ENCODE measurements at places on chromosomes 16 and 17.

DNA sequence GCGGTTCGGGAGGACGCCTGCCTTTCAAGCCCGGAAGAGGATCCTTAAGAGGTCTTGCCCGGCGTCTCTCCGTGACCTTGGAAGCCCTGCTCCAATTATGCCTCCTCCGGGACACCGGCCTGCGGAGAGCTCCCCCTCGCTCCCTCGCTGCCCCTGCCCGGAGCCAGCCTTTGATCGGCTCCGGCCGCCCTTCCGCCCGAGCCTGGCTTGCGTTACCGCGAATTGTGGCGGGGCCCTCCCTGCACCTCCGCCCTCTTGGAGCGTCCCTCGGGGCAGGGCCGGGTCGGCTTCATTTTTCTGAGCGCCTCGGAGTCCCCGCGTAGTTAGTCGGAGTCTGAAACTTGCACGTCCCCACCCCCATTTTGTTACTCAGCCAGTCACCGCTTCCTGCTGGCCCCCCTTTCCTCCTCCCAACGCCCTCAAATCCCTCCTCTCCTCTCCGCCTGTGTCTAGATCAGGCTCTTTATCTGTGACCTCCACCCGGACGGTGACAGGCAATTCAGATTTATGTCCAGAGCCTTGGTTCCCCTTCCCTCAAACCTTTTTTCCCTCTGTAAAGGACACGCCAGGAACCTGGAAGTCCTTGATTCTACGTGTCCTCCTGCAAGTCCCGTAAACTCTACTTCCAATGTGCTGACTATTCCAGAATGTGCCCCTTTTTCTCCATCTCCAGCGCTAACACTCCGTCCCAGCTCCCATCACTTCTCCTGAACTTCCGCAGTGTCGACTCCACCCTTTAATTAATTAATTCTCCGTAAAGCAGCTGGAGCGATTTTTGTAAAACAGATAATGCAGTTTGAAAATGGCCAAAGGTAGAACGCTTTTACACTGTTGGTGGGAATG, 569 bp upstream of the RABEP2 start:
- peak; percentile 36 for DNase-seq

GRCh38 chr16:85193115-85193493, 80.8 kb upstream of the CIBAR2 start:
- DNase-seq = no peak

DNA sequence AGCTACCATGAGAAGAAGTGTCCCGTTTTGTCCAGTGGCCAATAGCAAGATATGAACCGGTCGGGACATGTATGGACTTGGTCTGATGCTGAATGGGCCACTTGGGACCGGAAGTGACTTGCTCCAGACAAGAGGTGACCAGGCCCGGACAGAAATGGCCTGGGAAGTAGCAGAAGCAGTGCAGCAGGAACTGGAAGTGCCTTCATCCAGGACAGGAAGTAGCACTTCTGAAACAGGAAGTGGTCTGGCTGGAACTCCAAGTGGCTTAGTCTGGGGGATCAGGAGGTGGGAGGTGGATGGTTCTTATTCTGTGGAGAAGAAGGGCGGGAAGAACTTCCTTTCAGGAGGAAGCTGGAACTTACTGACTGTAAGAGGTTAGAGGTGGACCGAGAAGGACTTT, 5.3 kb downstream of the EFNB3 start:
- DNase-seq = no peak

DNA sequence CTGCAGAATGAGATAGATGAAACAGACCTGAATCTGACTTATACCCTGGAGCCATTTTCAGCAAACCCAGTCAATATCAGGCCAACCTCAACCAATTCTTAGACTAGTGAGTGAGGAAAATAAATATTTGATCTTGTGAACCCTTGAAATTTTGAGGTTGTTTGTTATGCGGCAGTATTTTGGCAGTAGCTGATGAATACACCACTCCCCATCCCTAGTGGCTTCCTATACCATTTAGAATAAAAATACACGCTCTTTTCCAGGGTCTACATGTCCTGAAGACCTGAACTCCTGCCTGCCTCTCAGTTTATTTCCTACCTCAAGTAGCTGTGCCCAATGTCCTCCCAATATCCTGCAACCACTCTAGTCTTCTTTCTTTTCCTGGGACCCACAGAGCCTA, 647.3 kb downstream of the WWOX start:
- no peak for DNase-seq

DNA sequence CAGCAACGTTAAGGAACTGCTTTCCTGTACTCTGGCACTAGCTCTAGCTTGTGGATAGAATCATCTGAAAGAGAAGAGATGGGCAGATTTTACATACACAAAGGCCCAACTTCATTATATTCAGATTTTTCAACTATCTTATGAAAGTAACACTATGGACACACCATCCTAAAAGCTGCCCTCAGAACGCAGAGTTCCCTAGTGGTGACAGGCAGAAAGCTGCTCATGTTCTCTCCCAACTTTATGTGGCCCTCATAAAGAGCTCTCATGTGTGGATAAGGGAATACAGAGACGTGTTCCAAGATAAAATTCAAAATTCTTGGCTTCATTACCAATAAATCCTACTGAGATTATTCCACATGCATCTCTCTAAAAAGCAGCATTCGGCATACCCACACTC, 1.5 kb downstream of the CFAP20 start:
- no peak for DNase-seq

- no peak for DNase-seq
Observed at GRCh38 chr16:27405546-27406451, 3.8 kb downstream of the IL21R start.
